ENCODE measurements at places on chromosomes 7 and 10. TPM values are rescaled to one million over a fixed set of nuclear protein-coding genes. Genes with fewer than 3 reads are reported as not detected.
A peak's percentile ranks its signal among the peaks of the same experiment; 100 is the strongest.

DNA sequence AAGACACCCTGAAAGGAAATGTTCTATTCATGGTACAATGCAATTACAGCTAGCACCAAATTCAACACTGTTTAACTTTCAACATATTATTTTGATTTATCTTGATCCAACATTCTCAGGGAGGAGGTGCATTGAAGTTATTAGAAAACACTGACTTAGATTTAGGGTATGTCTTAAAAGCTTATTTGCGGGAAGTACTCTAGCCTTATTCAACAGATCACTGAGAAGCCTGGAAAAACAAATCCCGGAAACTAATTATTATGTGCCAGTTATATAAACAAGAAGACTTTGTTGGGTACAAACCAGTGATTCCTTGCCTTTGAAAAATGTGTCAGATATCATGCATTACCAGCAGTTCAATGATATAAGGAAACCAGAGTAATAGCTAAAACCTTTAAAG, 160.1 kb downstream of the CFTR start:
- H3K27me3 ChIP-seq = peaks cover 3% of the 10 kb centered on the region
- DNase-seq = no peak
- H3K4me3 ChIP-seq = no peak overlapping the region
- H3K27ac ChIP-seq = no peak overlapping the region
- no peaks in the 10 kb centered on the region for H3K4me1 ChIP-seq
- no peaks in the 10 kb centered on the region for H3K36me3 ChIP-seq

C7orf33 gene
- not detected for total RNA-seq

GRCh38 chr10:105699504-105699903, 1058.4 kb downstream of the SORCS3 start:
- DNase-seq = no peak
- no peak overlapping the region for H3K27ac ChIP-seq
- no peak overlapping the region for H3K4me3 ChIP-seq
- H3K27me3 ChIP-seq = peaks cover 9% of the 10 kb centered on the region

- no peaks in the 10 kb centered on the region for H3K36me3 ChIP-seq
- H3K4me3 ChIP-seq = no peak overlapping the region
- DNase-seq = peak; percentile 49
- H3K27me3 ChIP-seq = no peaks in the 10 kb centered on the region
These were observed 151.0 kb downstream of the CHN2 start for GRCh38 chr7:29345590-29345989.

GRCh38 chr7:24402655-24403054, 118.7 kb downstream of the NPY start:
- DNase-seq = no peak
- H3K27ac ChIP-seq = no peak overlapping the region
- H3K4me1 ChIP-seq = peaks cover 45% of the 10 kb centered on the region
- H3K36me3 ChIP-seq = no peaks in the 10 kb centered on the region

- H3K27me3 ChIP-seq = no peaks in the 10 kb centered on the region
- DNase-seq = no peak
- H3K27ac ChIP-seq = no peak overlapping the region
- no peaks in the 10 kb centered on the region for H3K36me3 ChIP-seq
- no peaks in the 10 kb centered on the region for H3K4me1 ChIP-seq
- no peak overlapping the region for H3K4me3 ChIP-seq
These were observed 71.1 kb downstream of the INSYN2A start for GRCh38 chr10:127125331-127125730.

- peaks cover 32% of the 10 kb centered on the region for H3K4me1 ChIP-seq
- H3K36me3 ChIP-seq = peaks cover 10% of the 10 kb centered on the region
- H3K27me3 ChIP-seq = peaks cover 4% of the 10 kb centered on the region
These were observed 3.9 kb upstream of the IQUB start for GRCh38 chr7:123538189-123538714.

CROT gene
- total RNA-seq = 3.5 TPM

DNA sequence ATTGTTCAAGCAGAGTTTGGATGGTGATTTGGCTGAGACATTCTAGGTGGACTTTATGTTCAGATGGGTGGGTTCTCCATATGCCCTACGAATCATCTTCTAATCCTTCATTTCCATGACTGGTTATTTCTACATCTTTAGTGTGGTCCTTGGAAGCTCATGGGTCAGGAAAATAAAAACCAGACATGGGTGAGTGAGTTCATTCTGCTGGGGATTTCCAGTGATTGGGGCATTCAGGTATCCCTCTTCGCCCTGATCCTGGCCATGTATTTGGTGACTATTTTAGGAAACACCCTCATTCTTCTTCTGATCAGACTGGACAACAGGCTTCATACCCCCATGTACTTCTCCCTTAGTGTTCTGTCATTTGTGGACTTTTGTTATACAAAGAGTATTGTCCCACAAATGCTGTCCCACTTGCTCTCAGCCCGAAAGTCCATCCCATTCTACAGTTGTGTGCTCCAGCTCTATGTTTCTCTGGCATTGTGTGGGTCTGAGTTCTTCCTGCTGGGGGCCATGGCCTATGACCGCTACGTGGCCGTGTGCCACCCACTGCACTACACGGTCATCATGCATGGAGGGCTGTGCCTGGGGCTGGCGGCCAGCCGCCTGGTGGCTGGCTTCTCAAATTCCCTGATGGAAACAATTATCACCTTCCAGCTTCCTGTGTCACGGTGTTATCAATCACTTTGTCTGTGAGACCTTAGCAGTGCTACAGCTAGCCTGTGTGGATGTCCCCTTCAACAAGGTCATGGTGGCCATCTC, 19.2 kb upstream of the OR6B1 start:
- no peaks in the 10 kb centered on the region for H3K36me3 ChIP-seq
- no peak overlapping the region for H3K27ac ChIP-seq
- no peak for DNase-seq
- no peaks in the 10 kb centered on the region for H3K4me1 ChIP-seq
- H3K4me3 ChIP-seq = no peak overlapping the region
- H3K27me3 ChIP-seq = no peaks in the 10 kb centered on the region

GRCh38 chr7:157474685-157475084, 137.9 kb downstream of the DNAJB6 start:
- no peak overlapping the region for H3K4me3 ChIP-seq
- no peaks in the 10 kb centered on the region for H3K27me3 ChIP-seq
- no peak overlapping the region for H3K27ac ChIP-seq
- H3K4me1 ChIP-seq = no peaks in the 10 kb centered on the region
- DNase-seq = peak; percentile 21

DNA sequence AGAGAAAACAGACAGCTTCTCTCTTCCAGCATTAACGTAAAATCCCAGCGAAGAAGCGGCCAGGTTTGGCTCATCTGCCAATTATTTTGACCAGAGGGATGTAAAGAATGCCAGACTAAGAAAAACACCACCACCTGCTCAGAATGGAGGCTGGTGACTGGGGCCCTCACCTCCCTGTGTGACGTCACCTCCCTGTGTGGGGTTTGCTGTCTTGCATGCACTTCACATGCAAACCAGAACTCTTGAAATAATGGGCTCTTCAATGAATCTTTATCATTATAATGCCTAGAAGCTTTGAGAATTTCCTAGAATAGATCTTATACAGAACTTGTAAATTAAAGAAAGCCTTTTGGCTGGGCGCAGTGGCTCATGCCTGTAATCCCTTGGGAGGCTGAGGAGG, 101.8 kb upstream of the WAC start:
- no peaks in the 10 kb centered on the region for H3K27me3 ChIP-seq
- no peaks in the 10 kb centered on the region for H3K36me3 ChIP-seq
- H3K4me3 ChIP-seq = no peak overlapping the region
- no peak for DNase-seq

DNA sequence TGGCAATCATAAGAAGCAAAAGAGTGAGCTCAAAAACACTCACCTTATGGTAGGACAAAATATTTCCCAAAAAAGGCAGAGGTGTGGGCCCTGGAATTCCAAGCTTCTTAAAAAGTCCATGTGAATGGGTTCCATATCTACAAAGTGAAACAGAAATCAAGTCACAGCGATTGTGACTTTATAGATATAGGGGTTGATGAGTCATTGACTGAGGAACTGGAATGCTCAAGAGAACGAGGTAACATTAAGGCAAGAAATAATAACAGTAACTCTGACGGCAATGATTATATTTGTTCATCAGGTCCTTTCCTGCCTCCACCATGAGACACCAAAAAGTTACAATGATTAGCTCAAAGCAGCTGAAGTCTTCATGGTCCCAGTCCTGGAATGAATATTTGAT, 4.0 kb downstream of the CYP3A4 start:
- no peak for DNase-seq
- H3K27me3 ChIP-seq = peaks cover 35% of the 10 kb centered on the region
- H3K4me3 ChIP-seq = no peak overlapping the region
- no peak overlapping the region for H3K27ac ChIP-seq

DNA sequence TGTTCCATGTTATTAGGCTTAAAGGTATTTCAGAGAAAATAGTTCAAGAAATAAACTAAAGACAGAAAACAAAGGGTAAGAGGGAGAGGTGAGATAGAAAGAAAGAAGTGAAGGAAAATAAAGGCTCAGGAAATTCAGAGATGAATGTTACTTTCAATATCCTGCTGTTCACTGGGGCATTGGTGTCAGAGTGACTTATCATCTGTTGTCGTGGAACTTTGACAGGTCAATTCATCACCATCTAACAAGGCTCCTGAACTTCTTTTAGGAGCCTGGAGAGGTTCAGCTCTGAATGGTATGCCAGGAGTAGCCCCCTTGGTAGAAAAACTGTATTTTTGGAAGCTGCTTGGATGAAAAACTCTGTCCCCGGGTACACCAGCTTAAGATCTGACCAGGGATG, 100.1 kb downstream of the KLF6 start:
- peaks cover 6% of the 10 kb centered on the region for H3K4me1 ChIP-seq
- H3K27ac ChIP-seq = no peak overlapping the region
- H3K4me3 ChIP-seq = no peak overlapping the region
- H3K36me3 ChIP-seq = no peaks in the 10 kb centered on the region

GRCh38 chr10:17709492-17709891, 42.5 kb upstream of the TMEM236 start:
- no peaks in the 10 kb centered on the region for H3K4me1 ChIP-seq
- H3K4me3 ChIP-seq = no peak overlapping the region
- H3K27me3 ChIP-seq = no peaks in the 10 kb centered on the region
- H3K27ac ChIP-seq = no peak overlapping the region
- peaks cover 9% of the 10 kb centered on the region for H3K36me3 ChIP-seq

- H3K36me3 ChIP-seq = no peaks in the 10 kb centered on the region
- H3K27ac ChIP-seq = no peak overlapping the region
- DNase-seq = no peak
- no peak overlapping the region for H3K4me3 ChIP-seq
- H3K4me1 ChIP-seq = no peaks in the 10 kb centered on the region
These were observed 285.8 kb upstream of the SP4 start for GRCh38 chr7:21142081-21142480.

OR9A2 gene
- not detected for total RNA-seq

- no peak overlapping the region for H3K4me3 ChIP-seq
- no peak for DNase-seq
- H3K36me3 ChIP-seq = no peaks in the 10 kb centered on the region
- no peaks in the 10 kb centered on the region for H3K4me1 ChIP-seq
These were observed 269.3 kb upstream of the TEX47 start for GRCh38 chr7:89064831-89065230.

ERV3-1 gene
- 18.5 TPM for total RNA-seq

GRCh38 chr7:8105449-8106095, 137.0 kb downstream of the GLCCI1 start:
- no peaks in the 10 kb centered on the region for H3K27me3 ChIP-seq
- H3K4me3 ChIP-seq = no peak overlapping the region
- H3K4me1 ChIP-seq = peaks cover 6% of the 10 kb centered on the region
- peak; percentile 55 for DNase-seq

DNA sequence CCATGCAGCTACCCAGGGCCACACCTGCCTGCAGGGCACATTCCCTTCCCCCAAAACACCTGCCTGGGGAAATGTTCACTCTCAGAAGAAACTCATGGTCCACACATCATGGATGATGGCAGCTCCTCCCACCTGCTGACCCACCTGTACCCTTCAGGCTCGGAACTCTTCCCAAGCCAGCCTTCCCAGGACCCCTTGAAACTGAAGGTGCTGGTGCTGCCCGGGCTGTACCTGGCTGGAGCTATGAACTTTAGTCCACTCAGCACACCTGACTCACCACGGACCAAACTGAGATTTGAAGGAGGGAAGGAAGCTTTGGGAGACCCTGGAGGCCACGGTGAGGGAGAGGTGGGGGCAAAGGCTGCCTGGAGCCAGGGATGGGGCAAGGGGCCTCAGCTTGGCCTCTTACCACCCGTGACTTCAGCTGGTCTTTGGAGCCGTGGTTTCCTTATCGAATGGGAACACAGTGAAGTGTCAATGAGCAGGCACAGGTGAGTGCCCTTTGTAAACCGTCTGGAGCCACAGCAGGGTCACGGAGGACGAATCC, 30.1 kb upstream of the INPP5A start:
- no peak overlapping the region for H3K4me3 ChIP-seq
- DNase-seq = no peak
- no peak overlapping the region for H3K27ac ChIP-seq
- no peaks in the 10 kb centered on the region for H3K36me3 ChIP-seq
- no peaks in the 10 kb centered on the region for H3K27me3 ChIP-seq

GRCh38 chr10:86261470-86261869, 105.1 kb downstream of the GRID1 start:
- no peaks in the 10 kb centered on the region for H3K36me3 ChIP-seq
- H3K27ac ChIP-seq = no peak overlapping the region
- H3K4me1 ChIP-seq = no peaks in the 10 kb centered on the region

NUDCD3 gene
- 119 TPM for total RNA-seq

GRCh38 chr7:36775676-36776075, 51.4 kb upstream of the AOAH start:
- no peak overlapping the region for H3K27ac ChIP-seq
- peaks cover 9% of the 10 kb centered on the region for H3K27me3 ChIP-seq
- H3K36me3 ChIP-seq = no peaks in the 10 kb centered on the region
- DNase-seq = no peak

- no peak overlapping the region for H3K4me3 ChIP-seq
- no peak for DNase-seq
- H3K36me3 ChIP-seq = no peaks in the 10 kb centered on the region
- H3K27me3 ChIP-seq = no peaks in the 10 kb centered on the region
- H3K27ac ChIP-seq = no peak overlapping the region
These were observed 21.6 kb upstream of the RPA3 start for GRCh38 chr7:7740037-7740355.

GRCh38 chr7:108181073-108181985, 51.2 kb upstream of the LAMB4 start:
- no peaks in the 10 kb centered on the region for H3K4me1 ChIP-seq
- H3K4me3 ChIP-seq = no peak overlapping the region
- DNase-seq = peak; percentile 72
- H3K27me3 ChIP-seq = no peaks in the 10 kb centered on the region

DNA sequence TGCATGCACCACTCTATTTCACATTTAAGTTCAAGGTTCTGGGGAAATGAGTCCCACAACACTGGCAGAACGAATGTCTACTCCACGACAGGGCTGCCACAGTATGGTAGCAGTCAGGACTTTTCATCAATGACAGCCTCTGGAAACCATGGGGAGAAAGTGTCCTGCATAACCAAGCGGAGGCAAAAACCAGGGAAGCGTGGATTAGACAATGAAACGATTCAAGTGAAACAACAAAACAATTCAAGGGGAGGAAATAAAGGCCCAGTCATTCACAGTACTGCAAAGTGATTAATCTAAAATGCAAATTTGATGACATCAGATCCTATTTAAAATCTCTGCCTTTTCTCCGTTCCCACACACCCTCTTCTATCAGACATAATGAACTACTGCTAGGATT, 168.2 kb downstream of the DPY19L1 start:
- H3K27me3 ChIP-seq = no peaks in the 10 kb centered on the region

LRIT1 gene
- not detected for total RNA-seq

UBN2 gene
- total RNA-seq = 13.8 TPM

GRCh38 chr10:47190301-47190700, 109.7 kb upstream of the GDF10 start:
- no peaks in the 10 kb centered on the region for H3K36me3 ChIP-seq
- DNase-seq = no peak
- no peak overlapping the region for H3K27ac ChIP-seq
- no peaks in the 10 kb centered on the region for H3K27me3 ChIP-seq
- no peak overlapping the region for H3K4me3 ChIP-seq
- no peaks in the 10 kb centered on the region for H3K4me1 ChIP-seq
